ENCODE measurements at places on chromosomes 13 and 19.

DNA sequence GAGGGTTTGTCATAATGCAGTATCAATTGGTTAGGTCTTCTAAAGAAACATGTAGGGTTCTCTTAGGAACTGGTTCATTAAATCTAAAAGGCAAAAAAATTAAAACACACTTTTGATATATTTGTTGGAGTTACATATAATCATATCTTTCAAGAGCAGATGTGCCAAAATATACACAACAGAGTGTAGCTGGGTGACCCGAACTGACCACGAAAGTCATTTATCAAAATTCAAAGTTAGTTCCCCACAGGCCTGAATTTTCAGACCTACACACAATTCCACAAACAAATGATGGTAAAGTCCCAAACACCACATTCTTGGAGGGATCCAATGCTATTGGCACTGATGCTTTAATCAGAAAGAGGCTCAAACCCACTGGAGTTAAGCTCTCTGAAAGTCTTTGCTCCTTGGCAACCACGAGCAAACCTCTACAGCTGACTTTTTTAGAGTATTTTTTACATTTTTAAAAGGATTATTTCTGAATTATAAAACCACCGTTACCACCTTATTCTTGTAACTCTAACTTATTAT, 50.9 kb downstream of the IRS2 start:
- DNase-seq = no peak

DNA sequence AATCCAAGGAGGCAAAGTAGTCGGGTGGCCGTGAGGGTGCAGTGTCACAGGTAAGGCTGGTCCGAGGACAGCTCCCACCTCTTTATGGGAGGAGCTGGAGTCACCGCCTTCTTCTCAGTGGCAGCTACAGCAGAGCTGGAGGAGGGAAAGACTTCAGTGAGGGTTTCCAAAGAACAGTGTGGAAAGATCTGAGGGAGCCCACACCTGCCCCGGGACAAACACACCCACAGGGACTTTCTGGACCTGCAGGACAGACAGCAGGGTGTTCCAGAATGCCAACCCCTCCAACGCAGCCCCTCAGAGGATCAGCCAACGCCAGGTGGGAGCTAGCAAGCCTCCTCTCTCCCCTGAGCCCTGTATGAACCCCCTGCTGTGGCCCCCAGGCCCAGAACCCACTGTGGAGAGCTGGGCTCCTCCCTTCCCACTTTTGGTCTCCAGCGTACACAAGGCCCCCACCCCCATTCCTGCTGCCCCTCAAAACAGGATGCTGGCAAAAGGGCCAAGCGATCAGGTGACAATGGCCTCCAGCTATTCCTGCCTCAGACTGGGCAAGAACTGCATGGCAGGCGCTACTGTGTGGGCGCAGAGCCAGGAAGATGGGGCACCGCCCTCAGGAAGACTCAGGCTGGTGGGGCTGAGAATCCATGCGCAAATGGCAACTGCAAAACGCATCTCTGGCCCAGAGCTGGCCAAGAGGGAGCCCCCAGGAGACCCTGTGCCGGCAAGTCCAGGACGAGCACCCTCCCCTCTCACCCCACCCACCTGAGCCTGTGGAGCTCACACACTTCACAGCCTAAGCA, 3.5 kb upstream of the CD320 start:
- no peak for DNase-seq

DNA sequence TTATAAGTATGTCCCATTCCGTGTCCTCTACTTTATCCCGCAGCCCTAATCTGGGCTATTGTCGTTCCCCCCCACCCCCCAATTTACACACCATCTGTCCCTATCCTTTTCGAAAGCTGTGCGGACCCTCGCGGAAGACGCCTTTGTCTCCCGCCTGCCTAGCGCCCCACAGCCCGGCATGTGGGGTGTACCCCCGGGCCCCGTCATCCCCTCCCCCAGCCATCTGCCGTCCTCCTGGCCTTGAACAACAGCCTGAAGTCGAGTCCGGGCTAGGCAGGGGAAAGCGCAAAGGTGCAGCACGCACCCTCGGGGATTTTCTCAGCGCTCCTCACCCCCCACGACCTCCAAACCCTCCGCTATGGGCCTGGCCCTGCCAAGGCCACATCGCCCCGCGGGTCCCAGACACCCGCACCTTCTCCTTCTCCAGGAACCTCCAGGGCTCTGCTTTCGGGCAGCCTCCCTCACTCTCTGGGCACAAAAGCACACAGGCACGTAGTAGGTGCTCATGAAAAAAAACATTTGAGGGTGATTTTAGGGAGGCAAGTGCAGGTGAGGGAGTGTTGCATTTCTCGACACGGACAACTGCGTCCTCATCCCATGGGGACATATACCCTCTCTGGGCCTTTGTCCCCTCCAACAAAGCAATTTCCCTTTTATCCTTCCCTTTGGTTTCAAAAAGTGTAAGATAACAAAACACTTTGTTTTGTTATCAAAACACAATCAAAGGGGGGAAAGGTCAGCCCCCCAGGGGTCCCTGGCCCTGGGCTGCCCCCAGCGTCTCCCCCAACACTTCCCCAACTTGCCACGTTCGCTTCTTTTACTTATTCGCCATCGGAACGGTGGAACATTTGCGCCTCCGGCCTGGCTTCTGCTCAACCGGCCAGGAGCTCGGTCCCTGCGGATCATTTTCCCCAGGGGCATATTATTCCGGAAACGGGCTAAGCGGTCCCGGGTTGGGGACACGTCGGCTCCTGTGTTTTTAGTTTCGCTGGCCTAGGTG, 16.4 kb downstream of the CCDC124 start:
- DNase-seq = no peak

DNA sequence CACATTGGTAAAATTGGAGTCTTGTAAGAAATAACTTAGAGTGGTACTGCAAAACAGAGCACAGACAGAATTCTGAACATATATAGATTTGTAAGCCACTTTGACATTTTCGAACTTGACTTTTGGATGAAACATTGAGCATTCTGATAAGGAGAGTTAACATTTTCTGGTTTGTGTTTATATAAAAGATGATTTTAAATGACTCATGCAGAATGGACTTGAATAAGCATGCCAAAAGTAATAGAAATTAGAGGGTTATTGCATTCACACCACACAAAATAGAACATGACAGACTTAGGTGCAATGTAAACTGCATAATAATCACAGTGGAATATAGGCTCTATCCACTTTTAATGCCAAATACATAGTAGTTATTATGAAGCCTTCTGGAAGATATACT, 507.0 kb downstream of the DACH1 start:
- DNase-seq = no peak

- no peak for DNase-seq
Observed at GRCh38 chr13:98022210-98022609, 68.7 kb downstream of the IPO5 start.

DNA sequence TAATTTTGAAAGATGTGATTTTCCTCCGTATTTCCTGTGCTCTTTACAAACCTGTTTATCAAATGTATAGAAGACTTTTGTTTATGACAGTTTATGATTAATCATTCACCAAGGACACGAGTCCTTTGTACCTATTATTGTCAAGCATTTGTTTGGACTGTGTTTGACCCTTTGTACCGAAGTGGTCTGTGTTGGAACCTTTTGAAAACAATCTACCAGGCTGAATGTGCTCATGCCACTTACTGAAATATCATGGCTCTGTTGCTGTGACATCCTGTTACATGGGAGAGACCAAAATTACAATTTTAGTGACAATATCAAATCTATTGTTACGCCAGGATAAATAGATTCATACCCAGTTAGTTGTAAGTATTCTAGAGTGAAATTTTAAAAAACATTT, 193.6 kb downstream of the IRS2 start:
- DNase-seq = no peak

DNA sequence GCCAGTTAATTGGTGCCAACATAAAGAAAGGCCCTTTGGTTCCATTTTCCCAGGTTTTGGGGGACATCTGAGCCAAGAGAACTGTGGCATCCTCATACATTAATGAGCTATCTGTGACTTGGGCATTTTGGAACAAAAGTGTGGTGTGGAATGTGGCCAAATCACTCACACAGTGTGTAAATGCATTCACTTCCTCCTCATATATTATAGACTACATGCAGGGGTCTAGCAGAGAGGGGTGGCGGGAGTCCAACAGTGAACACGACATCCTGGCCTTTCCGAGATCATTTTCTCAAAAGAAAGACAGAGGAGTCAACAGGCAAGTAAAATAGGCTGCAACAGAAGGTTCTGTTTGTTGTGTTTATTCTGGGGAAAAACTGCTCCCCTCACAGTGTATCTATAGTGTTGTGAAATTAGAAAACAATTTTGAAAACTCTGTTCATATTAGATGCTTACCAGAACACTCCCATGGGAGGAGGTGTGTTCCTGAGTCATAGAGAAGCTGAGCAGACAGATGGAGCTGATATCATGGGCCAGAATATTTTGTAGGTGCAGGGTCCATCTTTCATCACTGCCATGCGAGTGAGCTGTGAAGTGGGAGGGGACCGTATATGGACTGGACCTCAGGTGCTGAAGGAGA, 36.9 kb downstream of the PABPC3 start:
- DNase-seq = no peak

DNA sequence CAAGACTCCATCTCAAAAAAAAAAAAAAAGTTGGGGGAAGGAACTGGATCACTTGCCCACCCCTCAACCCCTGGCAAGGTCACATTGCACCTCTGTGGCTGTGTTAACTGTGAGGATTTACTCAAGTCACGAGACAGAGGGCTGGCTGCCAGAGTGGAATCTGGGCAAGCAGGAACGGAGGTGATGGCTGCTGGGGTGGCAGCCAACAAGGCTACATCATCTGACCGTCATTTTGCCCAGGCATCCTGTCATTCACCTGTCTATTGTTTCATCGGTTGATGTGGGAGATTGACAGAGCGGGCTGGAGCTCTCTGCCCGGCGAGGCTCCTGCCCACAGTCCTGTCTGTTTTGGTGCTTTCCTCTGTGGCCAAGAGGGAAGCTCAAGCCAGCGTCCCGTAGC, 75.7 kb downstream of the DPF1 start:
- no peak for DNase-seq

GRCh38 chr13:64471916-64472315, 2758.2 kb downstream of the PCDH9 start:
- DNase-seq = no peak

GRCh38 chr19:31512181-31512970, 163.1 kb upstream of the TSHZ3 start:
- DNase-seq = no peak

GRCh38 chr13:80329250-80329649, 11.7 kb downstream of the SPRY2 start:
- no peak for DNase-seq

DNA sequence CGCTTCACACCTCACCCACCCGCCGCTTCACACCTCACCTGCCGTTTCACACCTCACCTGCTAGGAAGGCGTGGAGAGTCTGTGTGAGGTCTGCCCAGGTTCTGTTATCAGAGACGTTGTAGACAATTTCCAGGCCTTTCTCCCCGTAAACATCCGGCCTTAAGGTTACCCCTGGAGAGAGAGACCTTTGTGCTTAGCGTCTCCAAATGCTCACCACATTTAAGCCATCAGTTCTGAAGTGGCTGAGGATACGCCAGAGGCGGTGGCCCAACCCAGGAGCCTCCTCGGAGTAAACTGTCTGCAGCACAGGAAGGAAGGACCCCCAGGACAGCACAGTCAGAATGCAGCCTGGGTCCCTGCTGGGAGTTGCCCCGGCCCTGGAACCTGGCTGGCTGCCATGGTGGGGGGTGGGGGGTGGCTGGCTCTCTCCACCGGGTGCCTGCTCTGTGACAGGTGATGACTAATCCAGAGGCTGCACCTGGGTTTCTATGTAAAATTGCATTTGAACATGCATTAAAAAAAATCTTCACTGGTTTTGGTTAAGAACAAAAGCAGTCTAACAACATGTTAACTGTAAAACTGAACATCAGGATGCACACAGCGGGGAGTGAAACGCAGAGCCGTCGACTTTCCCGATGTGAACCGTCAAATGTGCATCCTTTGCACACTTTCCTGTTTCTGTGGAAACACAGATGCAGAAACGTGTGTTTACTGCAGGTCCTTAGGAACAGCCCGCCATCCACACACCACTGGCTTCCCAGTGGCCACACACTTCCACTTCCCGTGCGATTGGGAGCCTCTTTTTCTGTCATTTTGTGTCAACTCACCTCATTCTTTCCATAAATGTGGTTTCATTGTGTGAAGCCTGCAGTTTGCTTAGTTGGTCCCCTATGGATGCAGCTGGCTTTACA, 4.5 kb downstream of the ATP4B start:
- DNase-seq = no peak

DNA sequence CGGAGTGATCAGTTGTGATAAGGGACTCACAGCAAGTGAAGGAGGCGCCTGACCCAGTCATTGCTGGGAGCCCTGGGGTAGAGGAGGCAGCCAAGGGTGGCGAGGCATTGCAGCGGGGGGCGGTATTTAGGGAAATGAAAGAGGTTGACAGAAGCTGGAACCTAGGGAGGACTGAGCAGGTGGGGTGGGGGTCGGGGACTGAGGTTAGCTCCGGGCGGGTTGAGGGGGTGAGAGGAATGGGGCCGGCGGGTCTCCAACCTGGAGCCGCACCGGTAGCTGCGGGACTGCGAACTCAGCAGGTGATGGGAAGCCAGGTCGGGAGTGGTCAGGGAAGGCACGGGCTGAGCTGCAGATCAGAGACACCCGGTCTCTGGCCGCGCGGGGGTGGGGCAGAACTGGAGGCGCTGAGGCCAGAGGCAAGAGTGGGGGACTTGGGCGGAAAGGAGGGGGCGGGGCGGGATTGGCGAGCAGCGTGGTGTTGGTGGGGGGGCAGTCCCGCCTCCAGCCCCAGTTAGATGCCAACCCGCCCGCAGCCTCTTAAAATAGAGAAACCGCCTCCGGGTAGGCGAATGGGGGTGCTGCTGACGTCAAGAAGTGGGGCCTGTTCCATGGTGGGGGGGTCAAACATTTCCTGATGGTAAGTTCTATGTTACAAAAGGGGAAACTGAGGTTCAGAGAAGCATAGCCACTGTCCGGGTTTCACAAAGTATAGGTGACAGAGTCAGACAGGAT, 1.5 kb downstream of the MAST3 start:
- DNase-seq = no peak

DNA sequence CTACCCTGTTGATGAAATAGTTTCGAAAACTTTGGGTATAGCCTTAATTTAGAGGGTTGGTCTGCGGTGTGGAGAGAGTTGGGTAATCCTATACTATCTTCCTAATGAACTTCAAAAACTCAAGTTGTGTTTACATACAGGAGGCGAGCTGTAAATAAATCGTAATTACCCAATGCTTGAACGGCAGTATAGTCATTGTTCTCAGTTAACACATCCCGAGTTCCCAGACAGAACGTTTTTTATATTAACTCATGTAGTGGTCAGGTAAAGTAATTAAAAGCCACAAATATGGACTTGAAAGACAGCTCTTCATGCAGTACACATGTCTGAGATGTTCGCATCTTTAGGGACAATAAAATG, 1.5 kb downstream of the PDS5B start:
- no peak for DNase-seq

DNA sequence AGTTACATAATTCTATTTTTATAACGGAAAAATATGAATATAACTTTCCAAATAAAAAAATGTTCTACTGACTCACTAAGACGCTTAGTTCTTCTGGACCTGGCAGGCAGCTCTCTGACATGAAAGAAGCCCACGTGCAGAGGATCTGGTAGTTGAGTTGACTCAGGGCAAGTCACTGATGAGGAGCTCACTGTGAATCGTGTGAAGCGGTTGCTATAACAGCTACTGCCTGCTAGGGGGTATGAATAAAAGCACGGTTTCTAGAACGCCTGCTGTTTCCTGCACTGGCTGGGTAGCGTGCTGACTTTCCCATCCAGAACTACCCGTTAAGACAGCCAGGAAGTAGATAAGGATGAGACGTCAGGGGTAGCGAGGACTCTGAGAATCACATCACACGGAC, 54.7 kb upstream of the WASF3 start:
- no peak for DNase-seq

- DNase-seq = no peak
Observed at GRCh38 chr13:91184244-91184926, 163.1 kb upstream of the MIR17HG start.
